ENCODE measurements at places on chromosomes 5 and 9. TPM values are rescaled to one million over a fixed set of nuclear protein-coding genes. Genes with fewer than 3 reads are reported as not detected.

MEIKIN gene
- total RNA-seq: not detected

ERCC8 gene
- 17.3 TPM for total RNA-seq

DNM1 gene
- total RNA-seq: 43.7 TPM

GABRA6 gene
- total RNA-seq: not detected

- H3K36me3 ChIP-seq: no peaks in the 10 kb centered on the region
- no peak overlapping the region for H3K4me3 ChIP-seq
- H3K4me1 ChIP-seq: no peaks in the 10 kb centered on the region
- H3K27me3 ChIP-seq: no peaks in the 10 kb centered on the region
These were observed 184.8 kb downstream of the KIAA0825 start for GRCh38 chr5:94433397-94434163.

Measured in H1 (cell line).